Substantia nigra (tissue), 51 donors: ENCODE measurements at places on chromosomes 3 and 15.

- DNase-seq = no peak
Measured at GRCh38 chr3:141218162-141218835, 13.3 kb upstream of the PXYLP1 start.

- DNase-seq = no peak
Measured at GRCh38 chr15:89806210-89806558, 8.5 kb downstream of the ANPEP start.

- no peak for DNase-seq
Measured at GRCh38 chr3:105365391-105366325, 1.1 kb upstream of the ALCAM start.

- DNase-seq = no peak
Measured at GRCh38 chr3:20136231-20136630, 49.8 kb downstream of the SGO1 start.

GRCh38 chr15:77839970-77840905 is 207.5 kb upstream of the LINGO1 start:
- no peak for DNase-seq

GRCh38 chr3:17585394-17586325 is 156.8 kb downstream of the TBC1D5 start:
- DNase-seq = no peak

DNA sequence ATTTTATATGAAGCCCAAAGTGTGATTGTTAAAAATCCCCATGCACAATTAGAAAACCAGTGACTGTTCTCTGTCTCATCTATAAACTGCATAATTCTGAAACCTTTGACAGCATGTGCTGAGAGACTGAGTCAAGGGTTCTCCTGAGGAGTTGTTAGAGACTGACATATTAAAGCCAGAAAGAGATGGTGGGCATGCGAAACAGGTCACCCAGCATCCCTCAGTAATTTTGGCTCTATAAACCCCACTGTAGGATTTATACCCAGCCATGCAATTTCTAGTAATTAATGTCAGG is 3.6 kb downstream of the VGLL3 start:
- no peak for DNase-seq

GRCh38 chr3:187958432-187959003 is 195.4 kb upstream of the LPP start:
- no peak for DNase-seq

- no peak for DNase-seq
Measured at GRCh38 chr15:83980637-83981036, 254.9 kb upstream of the GOLGA6L4 start.

DNA sequence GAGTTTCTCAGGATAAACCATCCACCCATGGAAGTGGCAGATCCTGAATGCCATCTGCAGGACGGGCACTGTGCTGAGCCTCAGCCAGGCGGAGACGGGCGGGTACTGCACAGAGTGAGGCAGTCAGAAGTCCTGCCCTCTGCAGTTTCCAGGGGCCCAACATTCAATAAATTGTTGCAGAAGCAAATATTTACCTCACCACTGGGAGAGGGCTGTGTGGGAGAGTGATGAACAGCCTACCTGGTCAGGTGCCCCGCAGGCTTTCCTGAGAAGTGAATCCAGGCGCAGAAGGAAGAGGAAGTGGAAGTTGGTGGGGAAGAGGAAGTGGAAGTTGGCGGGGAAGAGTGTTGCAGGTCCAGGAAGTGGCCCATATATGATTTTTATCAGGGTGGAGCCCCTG is 100.8 kb downstream of the SLCO3A1 start:
- DNase-seq = no peak
